ENCODE measurements at places on chromosomes 7 and 10.
A peak's percentile ranks its signal among the peaks of the same experiment; 100 is the strongest.

DNA sequence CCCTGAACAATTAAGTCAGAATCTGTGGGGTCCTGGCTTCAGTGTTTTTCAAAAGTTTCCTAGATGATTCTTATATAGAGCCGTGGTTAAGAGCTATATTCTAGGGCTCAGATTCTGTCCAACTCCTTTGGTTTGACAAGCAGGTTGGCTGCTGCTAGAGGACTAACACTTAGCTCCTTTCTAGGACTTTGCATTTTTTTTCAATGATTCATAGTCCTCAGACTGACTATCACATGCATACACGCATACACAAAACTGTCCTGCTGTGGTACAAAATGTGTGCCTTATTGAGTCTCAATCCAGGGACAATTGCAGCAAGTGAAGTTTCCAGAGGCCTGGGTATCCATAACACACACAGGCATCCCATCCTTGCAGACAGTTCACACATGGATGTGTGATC, 392.0 kb downstream of the NRG3 start:
- no peak for DNase-seq

DNA sequence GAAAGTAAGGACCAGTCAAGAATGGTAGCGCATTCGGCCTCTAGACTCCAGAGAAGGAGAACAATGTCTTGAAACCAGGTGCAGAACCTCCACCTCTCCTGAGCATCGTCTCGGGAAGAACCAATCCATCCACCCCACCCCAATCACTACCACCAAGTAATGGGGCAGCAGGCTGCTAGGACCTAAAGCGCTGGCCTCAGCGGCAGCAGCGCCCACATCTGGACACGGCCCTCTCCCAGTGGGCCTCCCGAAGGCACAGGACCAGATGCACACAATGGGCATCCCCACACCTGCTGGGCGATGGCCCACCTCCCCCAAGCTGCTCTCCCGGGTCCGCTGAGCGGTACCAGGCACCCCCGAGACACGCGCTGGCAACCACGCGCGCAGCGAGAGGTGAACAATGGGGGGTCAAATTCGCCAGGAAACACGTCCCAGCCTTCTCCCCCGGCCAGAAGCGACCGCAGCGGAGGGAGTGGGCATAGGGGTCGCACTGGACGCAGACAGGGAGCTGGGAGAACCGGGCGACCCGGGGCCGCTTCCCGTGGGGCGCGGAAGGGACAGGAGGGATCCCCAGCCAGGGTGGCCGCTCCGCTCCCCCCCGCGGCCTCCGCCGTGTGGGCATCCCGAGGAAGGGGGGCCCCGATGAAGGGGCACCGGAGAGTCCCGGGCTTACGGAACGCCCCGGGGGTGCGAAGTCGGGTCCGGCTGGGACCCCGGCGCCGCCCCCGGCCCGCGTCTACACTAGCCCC, 506 bp downstream of the CTTNBP2 start:
- no peak for DNase-seq

DNA sequence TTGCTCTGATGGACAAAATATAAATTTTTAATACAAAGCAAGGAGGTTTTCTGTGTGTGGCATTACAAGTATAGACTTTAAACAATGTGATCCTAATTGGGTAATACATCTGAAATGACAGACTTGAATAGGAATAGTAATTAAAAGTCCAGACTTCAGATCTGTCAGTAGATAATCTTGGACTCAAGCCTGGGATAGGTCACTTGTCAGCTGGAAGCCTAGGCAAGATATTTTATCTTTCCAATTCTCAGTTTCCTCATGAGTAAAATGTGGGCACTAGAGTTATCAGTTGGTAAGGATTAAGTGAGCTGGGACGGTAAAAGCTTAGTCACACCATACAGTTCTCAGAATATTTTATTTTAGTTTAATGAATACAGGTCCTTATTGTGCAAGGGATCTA, 10.4 kb upstream of the ZMYND11 start:
- DNase-seq, result peak; percentile 83

DNA sequence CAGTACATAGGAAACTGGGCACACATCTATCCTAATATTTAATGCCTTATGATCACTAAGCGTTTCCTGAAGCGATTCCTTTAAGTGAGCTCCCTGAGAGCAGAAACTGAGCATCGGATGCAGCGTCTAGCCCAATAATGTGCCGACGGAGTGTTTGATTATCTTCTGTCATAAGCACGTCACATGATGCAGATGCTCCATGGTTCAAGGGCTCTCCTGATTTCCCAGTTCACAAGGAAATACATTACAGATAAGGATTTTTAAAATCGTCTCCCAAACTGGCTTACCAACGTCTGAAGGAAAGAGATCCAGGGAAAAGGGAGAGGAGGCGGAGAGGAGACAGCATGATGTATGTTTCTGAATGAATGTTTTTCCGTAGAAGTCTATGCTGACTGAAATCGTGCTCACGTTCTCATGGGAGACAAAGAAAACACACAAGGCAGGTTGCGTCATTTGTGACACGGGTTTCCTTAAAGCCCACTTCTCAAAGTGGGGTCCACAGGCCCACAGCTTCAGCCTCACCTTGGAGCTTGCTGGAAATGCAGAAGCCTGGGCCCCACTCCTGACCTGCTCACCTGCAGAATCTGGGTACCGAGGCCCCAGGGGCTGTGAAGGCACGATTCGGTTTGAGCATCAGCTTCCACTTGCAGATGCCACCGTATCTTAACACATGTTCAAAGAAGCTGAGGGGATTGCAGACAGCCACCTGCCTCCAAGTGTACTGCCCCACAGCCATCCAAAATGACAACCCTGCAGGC, 21.5 kb upstream of the INSIG1 start:
- no peak for DNase-seq

DNA sequence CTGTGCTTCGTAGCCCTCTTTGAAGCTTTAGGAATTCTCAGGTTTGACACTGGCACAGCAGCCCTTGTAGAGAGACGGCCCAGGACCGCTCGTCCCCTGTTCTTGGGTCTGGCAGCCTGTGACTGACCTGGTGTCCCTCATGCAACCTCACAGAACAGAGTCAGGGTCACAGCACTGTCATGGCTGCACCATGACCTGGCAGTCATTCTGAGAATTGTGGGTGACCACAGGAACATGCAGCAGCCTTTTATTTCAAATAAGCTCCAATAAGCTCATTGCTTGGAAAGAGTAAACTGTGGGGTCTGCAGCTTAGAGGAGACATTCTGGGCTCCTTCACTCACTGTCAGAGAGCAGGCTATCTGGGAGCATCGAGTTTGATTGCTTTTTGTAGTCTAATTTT, 42.5 kb downstream of the MYO1G start:
- no peak for DNase-seq

DNA sequence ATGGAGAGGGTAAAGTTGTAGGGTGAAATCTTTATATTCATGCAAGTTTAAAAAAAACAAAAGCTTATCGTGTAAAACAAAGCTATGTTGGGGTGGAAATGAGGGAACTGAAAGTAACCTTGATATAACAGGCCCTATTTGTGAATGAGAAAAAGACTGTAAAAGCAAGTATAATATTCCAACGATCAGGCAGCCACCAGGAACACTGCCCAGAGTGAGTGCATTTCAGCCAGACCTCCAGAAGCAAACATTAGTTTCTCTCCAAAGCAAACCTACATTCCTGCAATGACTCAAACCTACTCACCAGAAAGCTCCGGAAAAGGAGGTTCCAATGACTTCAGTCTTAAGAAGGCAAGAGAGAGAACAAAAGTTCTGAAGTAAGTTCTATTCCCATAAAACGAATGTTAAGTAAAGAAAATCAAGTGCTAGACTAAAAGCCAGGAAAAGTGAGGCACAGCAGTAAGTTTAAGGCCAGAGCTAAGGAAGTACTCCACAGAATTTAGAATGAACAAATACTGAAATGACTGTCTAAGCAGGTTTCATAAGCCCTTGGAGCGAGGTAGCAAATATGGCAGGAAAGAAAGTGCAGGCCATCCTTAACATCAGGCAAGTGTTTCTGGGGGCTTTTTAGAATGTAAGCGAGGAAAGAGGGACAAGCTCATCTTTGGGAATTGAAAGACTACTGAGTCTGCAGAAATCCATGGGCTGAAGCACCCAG, 493.1 kb downstream of the XPNPEP1 start:
- DNase-seq, result no peak

DNA sequence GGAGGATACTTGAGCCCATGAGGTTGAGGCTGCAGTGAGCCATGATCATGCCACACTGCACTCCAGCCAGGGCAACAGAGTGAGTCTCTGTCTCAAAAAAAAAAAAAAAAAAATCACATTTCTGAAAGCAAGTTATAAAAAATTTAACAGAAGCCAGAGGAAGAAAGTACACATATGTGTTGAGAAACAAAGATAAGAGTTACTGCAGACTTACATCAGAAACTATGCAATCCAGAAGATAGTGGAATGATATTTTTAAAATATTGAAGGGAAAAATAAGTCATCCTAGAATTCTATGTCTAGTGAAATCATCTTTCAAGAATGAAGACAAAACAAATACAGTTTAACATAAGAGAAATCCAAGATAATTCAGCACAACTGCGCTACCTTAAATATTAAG, 46.9 kb downstream of the ZNF518A start:
- DNase-seq, result no peak

DNA sequence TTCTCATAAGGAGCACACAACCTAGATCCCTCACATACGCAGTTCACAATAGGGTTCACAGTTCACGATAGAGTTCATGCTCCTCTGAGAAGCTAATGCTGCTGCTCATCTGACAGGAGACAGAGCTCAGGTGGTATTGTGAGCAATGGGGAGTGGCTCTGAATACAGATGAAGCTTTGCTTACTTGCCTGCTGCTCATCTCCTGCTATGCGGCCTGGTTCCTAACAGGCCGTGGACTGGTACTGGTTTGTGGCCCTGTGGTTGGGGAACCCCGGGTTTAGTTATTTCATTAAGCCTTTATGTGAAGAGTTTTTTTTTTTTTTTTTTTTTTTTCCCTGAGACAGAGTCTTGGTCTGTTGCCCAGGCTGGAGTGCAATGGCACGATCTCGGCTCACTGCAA, 19.4 kb downstream of the SLK start:
- no peak for DNase-seq

DNA sequence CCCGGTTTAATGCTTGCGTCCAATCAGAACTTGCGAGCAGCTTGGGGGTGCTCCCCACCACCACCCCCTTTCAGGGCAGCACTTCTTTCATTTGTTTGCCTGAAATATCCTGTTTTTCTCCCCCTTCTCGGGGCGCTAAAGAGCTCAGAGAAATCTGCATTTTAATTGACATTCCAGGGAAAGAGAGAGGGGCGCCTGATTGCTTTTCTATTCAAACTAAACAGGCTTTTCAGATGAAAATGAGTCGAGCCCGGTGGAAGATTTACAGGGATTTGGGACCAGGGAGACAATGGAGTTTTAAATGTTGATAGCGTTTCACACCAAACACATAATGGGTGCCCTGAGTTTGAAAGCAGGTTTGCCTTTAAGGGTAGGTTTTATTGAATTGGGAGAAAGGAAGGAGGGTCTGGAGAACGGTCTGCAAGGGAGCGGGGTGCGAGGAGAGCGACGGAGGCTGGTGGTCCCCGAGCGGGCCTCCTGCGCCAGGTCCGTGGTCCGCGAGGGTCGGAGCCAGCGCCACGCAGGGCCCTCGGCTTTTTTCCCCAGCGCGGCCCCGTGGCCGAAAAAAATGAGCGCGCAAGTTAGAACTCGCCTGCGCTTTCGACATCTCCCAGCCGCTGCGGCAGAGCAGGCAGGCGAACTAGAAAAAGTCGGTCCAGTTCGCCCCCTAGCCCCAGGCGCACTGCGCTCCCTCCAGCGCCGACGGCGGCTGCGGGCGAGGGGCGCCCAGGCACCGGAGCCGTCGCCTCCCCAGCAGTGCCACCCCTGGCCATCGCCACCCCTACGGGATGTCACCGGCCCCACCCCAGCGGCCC, 1.3 kb downstream of the FGFR2 start:
- DNase-seq, result peak; percentile 69

GRCh38 chr7:78125884-78126283, 327.3 kb downstream of the PHTF2 start:
- no peak for DNase-seq

DNA sequence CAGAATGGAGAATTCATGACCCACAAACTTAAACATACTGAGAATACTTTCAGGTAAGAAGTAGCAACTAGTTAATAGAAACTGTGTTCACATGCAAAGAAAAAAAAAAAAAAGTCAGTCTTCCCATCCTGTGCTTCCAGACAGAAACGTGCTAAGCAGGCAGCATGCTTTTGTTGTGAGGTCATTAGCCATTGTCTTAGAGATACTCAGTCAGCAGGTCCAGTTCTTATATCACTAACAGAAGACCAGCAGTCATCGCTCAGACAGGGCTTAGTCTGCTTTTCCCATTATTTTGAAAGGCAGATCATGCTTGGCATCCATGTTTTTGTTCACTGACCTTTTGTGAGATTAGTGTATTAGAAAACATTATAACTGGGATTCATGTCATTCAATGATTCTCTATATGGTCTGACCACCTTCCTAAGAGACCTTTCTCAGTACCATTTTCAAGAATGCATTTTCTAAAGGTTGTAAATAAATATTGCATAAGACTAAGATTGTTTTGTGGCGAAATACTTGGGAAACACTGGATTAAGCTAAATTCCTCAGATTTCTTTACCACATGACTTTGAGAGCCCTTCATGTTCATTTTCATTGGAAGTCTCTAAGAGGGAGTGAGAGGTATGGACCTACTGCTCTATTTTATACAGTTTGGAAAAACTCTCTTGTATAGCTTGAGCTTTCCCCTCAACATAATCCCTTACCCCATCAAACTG, 45.0 kb upstream of the AGBL3 start:
- DNase-seq, result no peak

DNA sequence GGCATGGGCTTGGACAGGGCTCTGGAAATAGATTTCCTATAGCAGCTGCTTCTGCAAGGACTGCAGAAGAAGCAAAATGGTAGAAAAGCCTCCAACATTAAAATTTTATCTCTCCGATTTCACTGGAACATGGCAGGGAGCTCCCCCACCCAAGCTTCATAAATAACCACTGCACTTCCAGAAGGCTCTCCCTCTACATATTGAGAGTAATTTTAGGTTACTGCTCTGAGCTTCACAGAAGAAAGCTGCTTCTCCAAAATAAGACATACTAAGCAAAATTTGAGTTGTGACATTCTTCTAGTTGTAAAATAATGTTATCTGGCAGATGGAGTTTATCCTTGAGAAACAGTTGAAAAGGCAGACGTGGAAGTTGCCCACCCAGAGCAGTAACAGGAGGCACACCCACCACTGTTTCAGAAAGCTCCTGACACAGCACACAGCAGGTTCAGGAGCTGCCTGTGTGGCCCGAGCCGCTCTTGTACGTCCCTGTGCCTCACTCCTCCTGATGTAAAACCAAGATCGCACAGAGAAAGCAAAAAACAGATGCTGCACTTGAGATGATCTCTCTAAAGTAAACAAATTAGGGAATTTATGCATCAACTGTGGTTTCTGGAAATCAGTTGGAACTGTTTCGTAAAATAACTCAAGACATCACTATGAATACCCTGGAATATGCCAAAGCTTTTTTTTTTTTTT, 621.0 kb downstream of the PARD3 start:
- peak; percentile 40 for DNase-seq

All from SK-N-DZ (cell line).